Hematopoietic multipotent progenitor cell treated with erythropoietin and hydrocortisone succinate and interleukin-3 and kit ligand, for 8 days (in vitro differentiated cells): ENCODE measurements at places on chromosomes 13 and 19.

DNA sequence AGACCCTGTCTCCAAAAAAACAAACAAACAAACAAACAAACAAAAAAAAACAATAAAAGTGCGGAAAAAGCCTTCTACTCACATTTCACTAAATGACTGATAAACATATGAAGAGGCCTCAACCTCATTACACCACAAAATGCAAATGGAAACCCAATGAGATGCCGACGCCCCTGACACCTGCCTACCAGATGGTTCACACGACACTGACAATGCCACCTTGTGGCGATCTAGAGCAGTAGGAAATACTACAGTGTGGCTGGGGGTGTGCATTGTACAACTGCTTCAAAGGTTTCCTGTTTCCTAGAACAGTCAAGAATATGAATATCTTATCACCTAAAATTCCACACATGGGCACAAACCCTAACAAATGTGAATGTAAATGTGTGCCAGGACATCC, 14.0 kb downstream of the SCGB2B2 start:
- peak; percentile 48 for DNase-seq

DNA sequence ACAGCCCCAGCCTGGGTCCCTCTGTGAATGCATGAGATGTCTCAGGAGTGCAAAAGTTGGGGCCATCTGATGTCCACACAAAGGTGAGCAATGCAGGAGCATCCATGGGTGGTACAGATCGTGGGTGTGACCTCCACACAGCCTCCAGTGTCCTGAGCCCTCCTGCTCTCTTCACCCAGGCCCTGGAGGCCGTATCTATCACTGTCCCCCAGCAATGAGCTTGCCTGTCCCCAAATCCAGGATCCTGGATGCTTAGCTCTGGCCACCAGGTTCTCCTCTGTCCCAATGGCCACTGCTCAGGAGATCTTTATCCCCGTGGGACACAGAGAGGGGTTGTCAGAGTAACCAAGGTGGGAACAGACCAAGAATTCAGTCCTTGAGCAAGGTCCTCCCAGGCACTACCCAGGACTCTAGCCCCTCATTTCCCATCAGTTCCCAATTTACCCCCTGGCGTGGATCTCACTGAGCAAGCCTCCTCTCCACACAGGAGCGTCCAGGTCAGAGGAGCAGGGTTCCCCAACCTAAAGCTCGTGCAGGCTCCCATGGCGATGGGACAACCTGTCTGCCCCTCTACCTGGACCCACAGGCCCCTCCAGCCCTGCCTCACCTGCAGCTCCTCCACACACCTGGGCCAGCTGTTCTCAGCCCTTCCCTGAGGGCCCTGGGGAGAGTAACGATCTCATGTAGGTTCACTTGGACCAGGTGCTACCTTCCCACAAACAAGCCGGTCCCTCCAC, 11.3 kb downstream of the CEACAM21 start:
- DNase-seq: no peak

- no peak for DNase-seq
Observed at GRCh38 chr13:73223372-73223781, 164.6 kb downstream of the KLF5 start.

DNA sequence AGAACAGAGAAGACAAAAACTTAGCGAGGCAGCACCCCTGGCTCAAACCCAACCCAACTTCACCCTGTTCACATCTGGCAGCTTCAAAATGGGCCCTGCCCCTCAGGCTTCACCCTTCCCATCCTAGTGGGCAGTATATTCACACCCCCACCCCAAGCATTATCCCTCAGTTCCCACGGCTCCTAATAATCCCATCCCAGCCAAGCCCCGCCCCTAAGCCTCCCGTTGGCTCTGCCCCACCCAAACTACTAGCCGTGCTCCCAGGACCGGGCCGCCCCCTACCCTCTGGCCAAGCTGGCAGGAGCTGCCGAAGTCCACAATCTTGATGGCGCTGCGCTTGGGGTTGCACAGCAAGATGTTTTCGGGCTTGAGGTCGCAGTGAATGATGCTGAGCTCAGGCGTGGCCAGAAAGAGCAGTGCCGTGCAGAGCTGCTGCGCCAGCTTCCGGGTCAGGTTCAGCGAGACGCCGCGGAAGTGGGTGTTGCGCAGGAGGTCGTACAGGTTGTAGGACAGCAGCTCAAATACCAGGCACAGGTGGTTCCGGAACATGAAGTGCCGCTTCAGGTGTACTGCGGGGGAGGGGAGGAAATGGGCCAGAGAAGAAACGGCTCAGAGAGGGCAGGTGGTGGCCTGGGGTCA, 5.8 kb downstream of the DYRK1B start:
- no peak for DNase-seq

- DNase-seq: no peak
Observed at GRCh38 chr19:19223636-19224035, 11.9 kb downstream of the NCAN start.

DNA sequence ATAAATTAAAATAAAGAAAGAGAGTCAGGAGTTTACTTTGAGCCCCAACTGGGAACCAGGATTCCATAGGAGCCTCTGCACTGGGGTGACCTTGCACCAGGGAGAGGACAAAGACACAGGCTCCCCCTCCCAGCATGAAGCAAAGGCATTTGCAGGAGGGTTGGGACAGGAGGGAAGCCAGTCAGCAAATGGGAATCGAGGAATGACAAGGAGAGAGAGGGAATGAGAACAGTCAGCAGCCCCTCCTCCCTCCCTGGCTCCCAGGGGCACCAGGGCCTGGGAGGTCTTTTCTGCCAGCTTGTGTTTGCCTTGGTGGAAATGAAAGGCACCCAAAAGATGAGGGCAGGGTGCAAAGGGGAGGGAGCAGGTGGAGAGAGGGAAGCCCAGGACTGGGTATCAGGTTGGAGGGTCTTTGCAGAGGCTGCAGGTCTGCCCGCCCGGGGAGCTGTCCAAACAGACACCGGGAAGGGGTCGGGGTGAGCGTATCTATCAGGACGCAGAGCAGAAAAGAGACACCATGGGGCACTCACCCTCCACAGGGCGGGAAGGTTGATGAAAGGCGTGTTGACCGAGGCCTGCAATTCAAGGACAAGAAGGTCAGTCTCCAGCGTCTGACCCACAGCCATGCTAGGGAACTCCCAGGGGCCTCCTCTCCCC, 3.8 kb downstream of the SBSN start:
- DNase-seq: no peak

GRCh38 chr19:44745341-44745831, 3.1 kb upstream of the BCL3 start:
- no peak for DNase-seq

- no peak for DNase-seq
Observed at GRCh38 chr19:53357821-53358581, 7.5 kb upstream of the ZNF525 start.

- no peak for DNase-seq
Observed at GRCh38 chr19:55700813-55701212, 25.8 kb downstream of the EPN1 start.

DNA sequence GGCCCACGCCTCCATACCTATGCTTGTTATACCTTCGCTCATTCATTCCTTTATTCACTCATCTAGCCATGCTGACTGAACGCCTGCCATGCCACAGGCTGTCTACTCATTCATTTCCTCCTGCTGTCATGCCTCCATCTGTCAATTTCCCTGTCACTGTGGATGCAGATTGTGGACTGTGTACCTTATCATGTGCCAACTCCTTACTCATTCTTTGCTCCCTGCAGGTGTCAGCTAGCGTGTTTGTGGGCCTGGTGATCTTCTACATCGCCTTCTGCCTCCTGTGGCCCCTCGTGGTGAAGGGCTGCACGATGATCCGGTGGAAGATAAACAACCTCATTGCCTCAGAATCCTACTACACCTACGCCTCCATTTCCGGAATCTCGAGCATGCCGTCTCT, 4.1 kb upstream of the PSMD8 start:
- no peak for DNase-seq

- DNase-seq: no peak
Observed at GRCh38 chr13:88288326-88288725, 617.2 kb downstream of the SLITRK5 start.

DNA sequence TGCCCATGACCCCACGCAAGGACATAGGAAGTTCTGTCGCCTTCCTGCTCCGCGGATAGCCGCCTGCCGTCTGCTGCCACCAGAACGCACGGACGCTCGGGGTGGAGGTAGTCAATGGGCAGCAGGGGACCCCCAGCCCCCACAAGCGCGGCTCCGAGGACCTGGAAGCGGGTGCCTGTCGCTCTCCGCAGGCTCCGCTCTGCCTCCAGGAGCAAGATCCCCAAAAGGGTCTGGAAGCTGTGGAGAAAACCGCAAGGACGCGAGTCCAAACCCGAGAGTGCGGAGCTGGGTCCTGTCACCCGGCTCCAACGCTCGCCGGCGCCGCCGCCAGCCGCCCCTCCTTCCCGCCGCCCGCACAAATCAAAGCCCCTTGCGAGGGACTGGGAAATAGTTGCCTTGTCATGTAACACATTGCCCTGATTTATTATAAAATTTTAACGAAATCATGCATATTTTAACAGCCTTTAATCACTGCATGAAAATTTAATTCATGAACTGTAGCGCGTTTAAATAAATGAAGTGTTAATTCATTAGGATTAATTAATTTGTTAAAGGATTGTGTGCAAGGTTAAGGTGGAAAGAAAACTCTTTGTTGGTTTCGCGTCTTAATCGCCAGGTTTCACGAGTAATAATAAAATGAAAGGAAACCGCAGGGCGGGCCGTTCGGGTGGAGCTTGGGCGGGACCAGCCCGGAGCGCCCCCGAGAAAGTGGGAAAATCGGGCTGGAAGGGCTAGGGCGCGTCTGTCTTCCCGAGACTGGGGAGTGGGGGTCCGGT, 5.5 kb upstream of the POU4F1 start:
- no peak for DNase-seq

DNA sequence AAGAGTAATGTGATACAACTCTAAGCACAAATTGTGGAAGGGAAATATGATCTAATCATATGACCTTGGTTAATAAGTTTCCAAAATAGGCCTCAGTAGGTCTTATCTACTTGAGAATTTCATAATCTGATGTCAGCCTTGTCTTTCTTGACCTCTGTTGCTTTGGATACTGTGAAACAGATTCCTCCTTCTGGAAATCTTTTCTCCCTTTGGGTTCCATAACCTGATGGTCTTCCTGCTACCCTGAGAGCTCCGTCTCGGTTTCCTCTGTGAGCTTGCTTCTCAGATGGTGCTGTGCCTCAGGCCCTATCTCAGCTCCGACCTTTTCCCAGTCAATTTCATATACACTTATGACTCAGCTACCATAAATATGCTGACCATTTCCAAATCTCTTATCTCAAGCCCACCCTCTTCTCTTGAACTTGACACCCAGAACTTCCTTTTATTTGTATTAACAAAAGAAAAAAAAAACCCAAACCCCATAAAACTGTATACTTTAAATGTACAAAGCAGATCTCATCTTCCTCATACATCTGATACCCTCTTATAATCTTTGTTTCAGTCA, 6.4 kb upstream of the SLC46A3 start:
- DNase-seq: no peak

- no peak for DNase-seq
Observed at GRCh38 chr19:37304190-37304883, 66.6 kb upstream of the ZNF527 start.

DNA sequence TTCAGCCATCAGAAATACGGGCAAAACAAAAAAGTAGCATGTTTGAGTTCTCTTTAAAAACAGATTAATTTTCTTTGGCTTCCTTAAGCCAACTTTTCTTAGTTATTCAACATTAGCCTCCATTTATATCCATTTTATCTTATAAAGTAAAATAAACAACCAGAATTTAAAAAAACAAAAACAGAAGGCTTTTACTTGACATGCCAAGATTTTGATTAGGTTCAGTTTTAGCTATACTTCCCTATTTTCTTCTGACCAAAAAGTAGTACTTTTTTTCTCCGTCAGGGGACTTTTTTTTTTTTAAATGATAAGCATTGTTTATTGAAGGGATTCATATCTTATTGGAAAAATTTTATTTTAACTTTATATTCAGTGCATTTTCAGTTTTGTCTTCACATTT, 18.1 kb downstream of the RNASEH2B start:
- peak; percentile 38 for DNase-seq

GRCh38 chr13:41193469-41193868, 900 bp downstream of the KBTBD7 start:
- no peak for DNase-seq

DNA sequence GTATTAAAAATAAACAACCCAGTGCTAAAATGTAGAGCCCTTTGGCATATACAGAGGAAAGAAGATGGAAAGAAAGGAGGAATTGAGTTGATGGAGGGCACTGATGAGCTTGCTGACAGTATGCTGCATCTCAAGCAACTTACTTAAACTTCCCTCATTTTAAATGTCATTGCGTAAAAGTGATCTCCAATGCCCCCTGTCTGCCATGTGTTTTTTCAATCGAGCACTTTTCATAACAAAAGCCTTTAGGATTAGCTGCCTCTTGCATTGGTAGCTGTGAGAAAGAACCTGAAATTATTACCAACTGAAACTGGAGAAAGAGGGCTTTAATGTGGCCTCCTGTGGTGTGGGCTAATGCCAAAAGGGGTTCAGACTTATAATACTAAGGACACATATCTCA, 541.6 kb downstream of the SUCLA2 start:
- no peak for DNase-seq

- DNase-seq: peak; percentile 32
Observed at GRCh38 chr13:48978942-48979601, 3.4 kb downstream of the FNDC3A start.

DNA sequence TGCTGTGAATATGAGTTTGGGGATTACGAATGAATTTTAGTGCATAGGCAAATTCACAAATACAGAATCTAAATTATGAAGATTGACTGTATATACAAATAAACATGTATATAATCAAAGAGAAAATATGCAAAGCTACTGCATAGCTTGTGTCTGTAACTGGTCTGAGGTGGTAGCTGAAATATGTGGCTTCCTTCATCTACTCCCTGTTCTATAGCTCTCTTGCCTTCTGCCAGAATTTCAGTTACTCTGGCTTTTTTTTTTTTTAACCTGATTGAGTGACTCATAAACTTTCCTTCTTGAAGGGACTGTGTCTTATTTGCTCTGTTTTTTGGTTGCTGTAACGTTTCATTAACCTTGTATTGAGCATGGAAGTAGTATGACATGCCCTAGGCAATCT, 26.6 kb downstream of the DNAJC3 start:
- no peak for DNase-seq

DNA sequence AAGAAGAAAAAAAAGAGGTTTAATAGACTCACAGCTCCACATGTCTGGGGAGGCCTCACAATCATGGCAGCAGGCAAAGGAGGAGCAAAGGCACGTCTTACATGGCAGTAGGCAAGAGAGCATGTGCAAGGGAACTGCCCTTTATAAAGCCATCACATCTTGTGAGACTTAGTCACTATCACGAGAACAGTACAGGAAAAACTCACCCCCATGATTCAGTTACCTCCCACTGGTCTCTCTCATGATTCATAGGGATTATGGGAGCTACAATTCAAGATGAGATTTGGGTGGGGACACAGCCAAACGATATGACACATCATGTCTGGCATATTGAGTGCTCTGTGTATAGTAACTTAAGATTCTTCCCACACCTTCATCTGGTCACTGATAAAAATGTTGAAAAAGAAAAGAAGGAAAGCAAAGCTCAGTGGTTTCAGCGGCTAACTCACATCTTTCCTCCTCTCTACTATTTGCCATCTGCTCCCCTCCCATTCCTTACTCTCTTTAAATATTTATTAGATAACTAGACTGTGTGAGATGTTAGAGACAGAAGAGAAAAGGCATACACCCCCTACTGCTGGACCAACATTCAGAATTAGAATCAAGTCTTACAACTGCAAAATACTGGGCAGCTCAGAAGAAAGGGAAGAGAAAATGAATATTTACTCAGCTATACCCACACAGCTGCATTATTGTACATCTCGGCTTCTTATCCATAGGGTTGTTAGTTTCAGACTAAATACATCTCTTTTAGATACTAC, 60.1 kb upstream of the AKAP11 start:
- no peak for DNase-seq
